GM04503 (cell line): ENCODE measurements at places on chromosomes 3 and 15.

GRCh38 chr3:10263646-10264363 is 15.5 kb downstream of the TATDN2 start:
- no peak for DNase-seq

DNA sequence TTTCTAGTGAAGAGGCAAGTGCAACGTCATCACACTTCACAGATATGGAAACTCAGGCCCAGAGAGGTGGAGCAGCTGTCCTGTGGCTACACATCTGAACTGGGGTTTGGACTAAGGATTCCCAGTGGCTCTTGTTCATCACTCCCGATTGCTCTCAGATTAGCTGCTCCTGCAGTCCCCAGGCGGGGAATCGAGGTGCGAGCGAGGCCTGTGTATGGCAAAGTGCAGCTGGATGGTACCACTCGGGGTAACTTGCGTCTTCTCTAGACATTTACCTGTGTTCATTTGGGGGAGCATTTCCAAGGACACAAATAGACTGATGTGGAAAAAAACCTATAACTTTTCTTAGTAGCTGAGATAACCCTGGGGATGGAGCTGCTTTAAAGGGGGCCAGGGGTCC is 45.9 kb upstream of the TRPM1 start:
- no peak for DNase-seq

DNA sequence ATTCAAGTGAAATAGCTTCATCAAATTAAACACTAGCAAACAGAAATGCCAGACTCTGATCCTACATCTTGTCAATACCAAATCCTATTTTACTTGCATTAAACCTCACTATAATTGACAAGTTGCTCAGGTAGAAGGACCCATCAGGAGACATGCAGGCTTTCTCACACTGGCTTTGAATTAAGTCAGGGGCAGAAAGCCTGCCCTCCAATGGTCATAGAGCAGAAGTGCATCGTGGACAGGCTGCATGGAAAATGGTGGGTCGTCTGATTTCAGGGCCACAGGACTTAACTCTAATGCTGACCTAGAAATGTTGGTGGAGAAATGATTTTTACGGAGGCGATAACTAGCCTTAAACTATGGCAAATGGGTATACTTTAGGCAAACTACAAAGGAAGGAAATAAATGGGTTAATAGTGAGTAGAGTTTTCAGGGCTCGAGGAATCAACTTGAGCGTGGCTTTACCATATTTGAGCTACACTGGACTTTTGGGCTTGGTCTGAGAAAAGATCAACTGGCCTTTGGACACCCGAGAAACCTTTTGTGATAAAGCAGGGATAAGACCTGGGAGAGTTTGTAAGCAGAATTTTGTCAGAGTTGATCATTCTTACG is 283.9 kb downstream of the GRM7 start:
- no peak for DNase-seq

- DNase-seq, result no peak
Measured at GRCh38 chr3:139975594-139976365, 40.8 kb downstream of the CLSTN2 start.

DNA sequence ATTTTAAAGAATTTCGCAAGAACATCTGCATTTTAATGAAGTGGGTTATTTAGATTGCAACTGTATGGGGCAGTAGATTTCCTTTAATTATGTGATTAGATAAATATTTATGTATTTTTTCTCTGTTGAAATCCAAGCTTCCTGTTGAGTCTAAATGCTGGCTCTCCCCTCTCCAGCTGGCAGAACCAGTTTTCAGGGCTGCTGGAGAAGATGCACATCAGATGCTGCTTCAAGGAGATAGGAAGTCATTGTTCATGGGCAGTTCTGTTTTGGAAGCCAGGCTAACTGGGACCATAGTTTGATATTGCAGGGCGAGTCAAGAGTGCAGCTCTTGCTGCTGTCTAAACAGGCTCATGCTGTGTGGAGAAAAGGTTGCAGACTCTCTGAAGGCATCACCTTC is 97.4 kb downstream of the SLC9A9 start:
- DNase-seq, result no peak

DNA sequence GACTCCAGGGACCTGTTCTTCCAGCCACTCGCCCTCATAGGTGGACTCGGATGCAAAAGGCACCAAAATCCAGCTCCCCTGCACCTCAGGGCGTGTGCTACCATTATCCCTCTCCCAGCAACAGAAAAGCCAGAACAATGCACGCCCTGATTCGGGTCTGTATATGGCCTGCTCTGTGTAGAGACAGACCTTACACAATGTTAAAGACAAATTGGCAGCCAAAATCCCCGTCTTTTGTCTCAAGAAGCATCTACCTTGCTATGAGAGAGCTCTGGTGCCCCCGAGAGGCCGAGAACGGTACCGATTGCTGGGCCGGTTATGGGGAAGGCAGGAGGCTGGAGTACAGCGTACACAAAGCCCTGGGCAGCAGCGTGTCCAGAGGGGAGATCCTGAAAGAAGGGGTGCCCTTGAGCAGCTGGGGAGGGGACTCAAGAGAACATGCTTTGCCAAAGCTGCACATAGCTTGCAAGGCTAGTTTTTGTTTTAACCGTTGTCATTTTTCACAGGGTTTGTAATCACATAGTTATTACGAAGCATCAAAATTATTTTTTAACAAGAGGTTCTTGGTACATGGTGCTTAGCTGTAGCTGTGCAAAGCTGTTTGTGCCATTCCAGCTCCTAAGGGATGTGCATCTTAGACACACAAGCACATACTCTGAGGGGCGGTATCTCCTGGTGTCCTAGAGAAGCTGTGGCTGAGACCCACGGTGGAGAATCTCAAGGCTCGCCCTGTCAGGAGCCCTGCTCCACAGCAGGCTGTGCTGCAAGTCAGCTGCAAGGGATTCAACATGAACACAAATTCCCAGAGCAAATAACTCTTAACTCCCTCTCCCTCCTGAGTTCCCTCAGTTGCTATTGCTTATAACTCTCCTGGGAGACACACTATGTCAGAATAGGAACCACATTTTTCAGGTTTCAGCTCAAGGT is 461.5 kb upstream of the PPP2R3A start:
- peak; percentile 13 for DNase-seq

- DNase-seq, result no peak
Measured at GRCh38 chr3:54830658-54831057, 97.2 kb downstream of the LRTM1 start.

DNA sequence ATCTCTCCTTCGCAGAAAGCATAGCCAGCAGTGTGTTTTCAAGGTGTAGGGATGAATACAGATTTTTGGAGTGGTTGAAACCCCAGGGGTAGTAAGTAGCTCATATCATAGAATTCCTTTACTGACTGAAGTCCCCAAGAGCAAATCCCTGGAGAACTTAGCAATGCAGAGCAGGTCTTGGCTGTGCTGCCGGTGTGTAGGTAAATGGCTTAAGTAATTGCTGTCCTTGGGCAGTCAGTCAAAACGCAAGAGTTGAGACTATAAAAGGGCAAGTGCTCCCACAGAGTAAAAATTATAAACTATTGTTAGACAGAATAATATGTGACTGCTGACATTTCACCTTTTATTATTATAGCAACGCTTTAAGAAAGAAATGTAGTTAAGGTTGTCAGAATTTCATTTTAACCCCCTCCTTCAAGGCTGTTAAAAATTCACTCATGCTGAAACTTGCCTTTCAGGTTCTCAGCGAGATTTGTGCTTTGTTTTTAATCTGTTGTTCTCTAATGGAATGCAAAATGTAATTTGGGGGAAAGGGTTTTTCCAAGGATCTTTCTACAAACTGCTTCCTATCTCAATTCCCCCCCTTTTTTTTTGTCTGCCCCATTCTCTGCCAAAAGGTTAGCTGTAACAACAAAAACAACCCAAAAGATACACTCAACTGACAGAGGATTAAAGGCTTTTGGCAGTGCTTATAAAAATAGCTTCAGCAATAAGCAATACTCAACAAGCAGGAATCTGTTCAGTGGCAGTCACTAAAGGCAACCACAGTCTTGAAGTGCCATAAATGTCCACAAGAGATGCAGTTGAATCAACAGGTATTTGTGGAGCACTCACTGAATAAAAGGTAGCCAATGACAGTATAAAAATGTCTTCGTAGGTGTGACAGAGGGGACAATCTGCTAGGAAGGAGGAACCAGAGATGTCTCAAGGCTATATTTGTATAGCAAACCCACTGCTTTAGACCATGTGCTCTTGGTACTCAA is 105.3 kb downstream of the THRB start:
- DNase-seq, result no peak

DNA sequence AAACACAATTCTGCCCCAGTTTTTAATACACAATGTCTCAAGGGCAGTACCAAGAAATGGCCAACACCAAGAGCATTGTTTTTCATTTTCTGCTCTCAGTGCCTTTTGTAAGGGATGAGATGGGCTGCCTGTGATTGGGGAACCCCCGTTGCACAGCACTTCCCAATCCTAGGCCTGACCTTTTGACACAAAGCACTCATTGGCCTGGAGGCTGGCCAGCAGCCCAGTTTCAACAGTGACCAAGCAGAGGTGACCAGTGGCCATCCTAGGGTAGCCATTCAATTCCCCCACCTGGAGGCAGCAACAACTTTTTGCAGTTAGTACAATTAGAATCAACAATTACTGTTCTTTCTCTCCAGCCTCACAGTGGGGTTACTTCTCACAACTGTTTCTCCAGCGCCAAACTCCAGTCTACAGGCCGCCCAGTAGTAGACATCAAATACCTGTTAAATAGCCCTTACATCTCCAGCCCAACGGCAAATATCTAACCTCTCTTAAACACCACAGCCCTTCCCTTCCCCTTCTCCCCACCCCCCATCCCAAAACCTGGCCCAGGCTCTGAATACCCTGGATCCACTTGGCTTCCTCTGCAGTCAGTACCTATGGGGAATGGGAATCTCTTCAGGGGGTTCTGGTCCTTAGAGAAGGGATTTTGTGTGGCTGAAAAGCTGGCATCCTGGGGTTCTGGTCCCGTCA is 8.9 kb upstream of the LRRC2 start:
- no peak for DNase-seq
